Amygdala (tissue), 56 donors: ENCODE measurements at places on chromosomes 6 and 20.

DNA sequence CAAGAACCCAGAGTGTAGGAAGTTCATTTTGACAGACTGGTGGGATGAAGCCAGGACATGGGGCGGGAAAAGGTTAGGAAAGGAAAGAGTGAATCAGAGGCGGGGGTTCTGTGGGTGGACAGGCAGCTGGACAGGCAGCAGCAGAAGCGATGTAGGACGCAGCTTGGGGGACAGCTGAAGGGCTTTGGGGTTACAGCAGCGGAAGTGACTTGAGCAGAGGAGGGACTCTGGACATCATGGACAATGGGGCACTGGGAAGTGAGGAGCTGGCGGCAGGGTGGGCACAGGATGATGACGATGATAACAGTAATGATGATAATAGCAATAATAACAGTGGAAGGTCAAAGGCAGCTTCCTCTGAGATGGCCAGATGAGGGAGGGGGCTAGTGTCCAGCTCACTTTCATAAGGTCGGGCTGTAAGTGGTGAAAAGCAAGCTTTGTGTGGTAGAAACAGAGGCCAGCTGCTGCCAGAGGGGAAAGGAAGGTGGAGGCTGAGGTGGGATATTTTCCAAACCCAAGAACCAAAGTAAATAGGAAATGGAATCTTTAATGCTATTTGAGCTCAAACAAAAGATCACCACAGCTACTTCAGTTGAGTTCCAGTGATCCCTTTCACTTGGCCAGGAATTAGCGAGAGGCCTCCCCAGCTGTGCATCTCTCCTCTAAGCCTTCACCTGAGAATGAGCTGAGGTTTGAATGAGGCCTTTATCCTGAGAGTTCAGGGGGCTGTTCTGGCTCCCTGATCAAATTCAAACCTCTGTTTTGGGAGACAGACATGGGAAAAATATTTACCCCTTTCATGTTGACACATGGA is 433.5 kb downstream of the DHX35 start:
- DNase-seq = no peak

GRCh38 chr6:36276581-36277536 is 7.0 kb downstream of the PNPLA1 start:
- DNase-seq = no peak

GRCh38 chr20:59144179-59144830 is 19.3 kb upstream of the ZNF831 start:
- no peak for DNase-seq

GRCh38 chr20:13865791-13866351 is 81.0 kb downstream of the NDUFAF5 start:
- DNase-seq = no peak

DNA sequence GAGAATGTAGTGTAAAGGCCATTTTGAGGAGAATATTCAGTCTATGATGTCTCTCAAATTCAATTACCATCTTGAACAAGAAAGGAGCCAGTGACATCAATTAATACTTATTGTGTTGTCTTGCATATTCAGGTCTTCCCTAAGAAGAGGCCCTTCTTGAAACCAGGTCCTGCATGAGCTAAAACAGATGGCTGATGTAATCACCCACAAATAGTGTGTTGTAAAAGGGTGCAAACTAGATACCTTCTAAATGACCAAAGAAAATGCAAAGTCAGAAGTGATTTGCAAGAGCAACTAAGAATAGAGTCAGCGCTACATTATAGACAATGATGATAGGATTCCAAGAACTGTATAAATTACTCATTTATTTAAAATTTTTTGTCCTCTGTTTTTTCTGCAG is 97.0 kb downstream of the BTBD3 start:
- no peak for DNase-seq
